ENCODE measurements at places on chromosomes 5 and 9.

DNA sequence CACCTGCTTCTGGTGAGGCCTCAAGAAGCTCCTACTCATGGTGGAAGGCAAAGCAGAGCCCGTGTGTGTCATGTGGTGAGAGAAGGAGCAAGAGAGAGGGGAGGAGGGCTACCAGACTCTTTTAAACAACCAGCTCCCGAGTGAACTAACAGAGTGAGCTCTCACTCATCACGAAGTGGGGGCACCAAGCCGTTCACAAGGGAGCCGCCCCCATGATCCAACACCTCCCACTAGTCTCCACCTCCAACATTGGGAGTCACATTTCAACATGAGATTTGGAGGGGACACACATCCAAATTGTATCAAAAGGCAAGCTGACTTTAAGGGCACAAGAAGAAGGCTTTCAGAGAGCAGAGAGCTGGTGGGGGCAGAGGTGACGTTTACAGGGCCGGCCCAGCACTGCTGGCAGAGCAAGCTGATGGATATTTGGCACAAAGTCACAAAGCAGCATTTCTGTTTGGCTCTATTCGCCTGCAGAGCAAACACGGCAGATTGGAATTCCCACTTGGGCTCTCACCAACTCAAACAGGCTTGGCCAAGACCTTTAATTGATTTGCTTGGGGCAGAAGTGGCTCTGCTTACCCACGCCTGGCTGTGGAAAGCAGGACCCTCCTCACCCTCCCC lies 20.0 kb downstream of the PITX1 start:
- DNase-seq, result no peak

DNA sequence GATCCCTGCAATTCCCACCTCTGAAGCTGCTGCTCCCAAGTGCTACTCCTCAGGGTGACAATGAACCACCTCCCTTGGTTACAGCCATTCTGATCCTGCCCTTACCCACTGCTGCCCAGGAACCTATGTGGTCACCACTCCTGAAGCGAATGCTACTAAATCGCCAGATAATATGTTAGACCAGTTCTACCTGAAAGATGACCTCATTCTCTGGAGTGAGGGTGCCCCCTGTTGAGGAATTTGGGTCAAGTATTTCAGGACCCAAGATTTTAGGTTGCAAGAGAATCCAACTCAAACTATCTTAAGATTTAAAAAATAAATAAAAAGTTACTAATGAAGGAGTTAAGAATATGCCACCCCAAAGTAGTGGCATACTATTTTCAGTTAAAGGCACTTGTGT lies 5.8 kb upstream of the SNAPC3 start:
- peak; percentile 30 for DNase-seq

DNA sequence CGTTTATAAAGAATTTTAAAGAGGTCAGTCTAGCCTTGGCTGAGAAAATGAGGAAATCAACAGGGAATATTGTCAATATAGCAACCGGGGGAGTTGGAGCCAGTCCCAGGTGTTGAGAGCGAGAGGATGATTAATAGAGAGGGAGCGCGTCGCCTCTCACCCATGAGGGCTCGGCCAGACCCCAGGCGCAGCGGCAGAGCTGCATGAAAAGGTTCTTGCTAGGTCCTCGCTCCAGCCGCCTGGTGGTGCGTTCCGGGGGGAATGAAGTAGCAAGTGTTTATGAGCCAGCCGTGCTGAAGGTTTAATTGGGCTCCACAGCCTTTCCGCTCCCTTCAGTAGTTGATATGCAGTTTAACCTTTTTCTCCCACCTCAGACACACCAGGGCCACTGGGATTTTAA lies 167.3 kb upstream of the IRX1 start:
- DNase-seq, result no peak

DNA sequence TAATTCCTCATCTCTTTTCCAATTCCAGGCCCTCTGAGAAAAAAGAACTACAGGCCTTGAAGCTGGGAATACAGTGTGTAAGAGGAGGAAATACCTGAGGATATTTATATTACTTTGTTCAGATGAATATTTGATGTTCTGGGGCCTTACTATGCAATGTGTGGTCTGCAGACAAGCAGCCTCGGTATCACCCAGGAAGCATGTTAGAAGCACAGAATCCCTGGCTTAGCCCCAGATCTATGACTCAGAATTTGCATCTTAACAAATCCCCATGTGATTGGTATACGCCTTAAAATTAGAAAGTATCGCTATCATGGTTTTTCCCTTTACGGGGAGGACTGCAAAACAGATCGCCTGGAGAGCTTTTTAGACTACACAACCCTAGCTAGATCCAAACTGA lies 121.0 kb downstream of the JAKMIP2 start:
- no peak for DNase-seq

GRCh38 chr9:15509931-15510788 lies 610 bp downstream of the PSIP1 start:
- DNase-seq, result no peak

Data from HFFc6 (cell line).